ENCODE measurements at places on chromosomes 6 and 20.

DNA sequence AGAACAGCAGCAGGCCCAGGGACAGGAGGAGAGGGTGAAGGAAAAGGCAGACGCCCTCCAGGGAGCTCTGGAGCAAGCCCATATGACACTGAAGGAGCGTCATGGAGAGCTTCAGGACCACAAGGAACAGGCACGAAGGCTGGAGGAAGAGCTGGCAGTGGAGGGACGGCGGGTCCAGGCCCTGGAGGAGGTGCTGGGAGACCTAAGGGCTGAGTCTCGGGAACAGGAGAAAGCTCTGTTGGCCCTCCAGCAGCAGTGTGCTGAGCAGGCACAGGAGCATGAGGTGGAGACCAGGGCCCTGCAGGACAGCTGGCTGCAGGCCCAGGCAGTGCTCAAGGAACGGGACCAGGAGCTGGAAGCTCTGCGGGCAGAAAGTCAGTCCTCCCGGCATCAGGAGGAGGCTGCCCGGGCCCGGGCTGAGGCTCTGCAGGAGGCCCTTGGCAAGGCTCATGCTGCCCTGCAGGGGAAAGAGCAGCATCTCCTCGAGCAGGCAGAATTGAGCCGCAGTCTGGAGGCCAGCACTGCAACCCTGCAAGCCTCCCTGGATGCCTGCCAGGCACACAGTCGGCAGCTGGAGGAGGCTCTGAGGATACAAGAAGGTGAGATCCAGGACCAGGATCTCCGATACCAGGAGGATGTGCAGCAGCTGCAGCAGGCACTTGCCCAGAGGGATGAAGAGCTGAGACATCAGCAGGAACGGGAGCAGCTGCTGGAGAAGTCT lies 25.5 kb downstream of the C20orf173 start:
- DNase-seq: no peak

DNA sequence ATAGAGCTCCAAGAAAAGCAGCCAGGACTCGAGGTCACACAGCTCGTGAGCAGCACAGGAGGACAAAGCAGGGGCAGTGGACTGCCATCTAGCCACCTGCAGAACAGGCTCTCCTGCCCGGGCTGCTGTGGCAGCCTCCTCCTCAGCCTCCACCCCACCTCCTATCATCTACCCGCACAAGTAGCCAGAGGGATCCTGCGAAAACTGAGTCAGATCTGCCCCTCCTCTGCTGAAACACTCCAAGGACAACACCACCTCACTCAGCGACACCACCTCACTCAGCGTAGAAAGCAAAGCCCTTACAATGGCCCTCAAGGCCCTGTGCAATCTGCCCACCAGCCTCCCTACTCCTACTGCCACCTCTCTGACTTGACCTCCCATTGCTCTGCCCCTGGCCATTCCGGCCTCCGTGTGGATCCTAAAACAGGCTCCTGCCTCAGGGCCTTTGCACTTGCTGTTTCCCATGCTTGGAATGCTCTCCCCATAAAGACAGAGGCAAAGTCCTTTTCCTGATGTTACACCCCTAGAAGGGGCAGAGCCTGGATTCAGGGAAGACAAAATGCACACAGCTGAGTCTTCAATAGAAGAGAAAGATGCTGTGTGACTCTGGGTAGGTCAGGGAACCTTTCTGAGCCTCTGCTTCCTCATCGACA lies 19.3 kb downstream of the PREX1 start:
- no peak for DNase-seq

GRCh38 chr20:45323731-45324130 lies 15.6 kb upstream of the MATN4 start:
- no peak for DNase-seq

- no peak for DNase-seq
Measured at GRCh38 chr20:5136096-5136495, 9.3 kb downstream of the CDS2 start.

DNA sequence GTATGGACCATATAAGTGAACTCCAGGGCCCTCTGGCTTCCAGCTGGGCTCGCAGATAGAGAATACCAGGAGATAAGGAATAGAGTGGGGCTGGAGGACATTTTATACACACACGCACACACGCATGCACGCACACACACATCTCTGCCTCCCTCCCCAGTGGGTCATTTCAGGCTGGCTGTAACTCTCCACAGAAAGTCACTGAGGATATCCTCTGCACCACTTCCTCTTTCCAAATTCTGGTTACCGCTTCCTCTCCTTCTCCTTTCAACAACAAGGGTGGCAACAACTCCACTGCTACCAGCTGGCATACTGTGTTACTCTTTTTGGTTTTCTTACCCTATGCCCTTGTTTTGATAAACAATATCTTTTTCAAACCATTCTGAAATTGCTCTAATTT lies 280.2 kb downstream of the COL12A1 start:
- no peak for DNase-seq

DNA sequence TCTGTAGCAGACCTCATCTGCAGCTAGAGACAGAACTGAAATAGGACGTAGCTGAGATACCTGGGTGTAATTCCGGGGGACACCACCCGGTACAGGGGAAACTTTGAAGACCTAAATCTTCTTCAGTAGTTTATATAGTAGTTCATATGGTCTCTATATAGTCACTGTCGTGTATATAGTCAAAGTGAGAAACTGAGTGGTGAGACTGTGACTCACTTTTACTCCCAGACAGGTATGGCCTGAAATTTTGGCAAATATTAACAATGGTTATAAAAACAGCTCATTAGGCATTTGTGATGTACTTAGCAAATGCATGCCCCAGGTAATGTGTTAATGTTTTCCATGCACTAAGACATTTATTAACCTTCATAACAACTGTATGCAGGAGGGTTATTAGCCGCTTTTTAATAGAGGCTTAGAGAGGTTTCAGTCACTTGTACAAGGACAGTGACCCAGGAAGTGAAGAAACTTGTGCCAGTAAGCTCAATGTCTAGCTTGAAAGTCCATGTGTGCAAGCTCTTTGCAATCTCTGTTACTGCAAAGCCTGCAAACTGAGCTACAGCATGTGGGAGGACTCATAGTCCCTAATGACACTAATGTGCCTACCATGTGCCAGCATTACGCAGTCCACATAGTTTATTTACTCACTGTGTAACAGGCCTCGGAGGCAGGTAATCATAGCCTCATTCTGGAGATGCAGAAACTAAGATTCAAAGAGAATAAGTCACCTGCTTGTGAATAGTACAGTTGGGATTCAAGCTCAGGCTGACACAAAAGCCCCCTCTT lies 165.4 kb upstream of the CHD6 start:
- no peak for DNase-seq

DNA sequence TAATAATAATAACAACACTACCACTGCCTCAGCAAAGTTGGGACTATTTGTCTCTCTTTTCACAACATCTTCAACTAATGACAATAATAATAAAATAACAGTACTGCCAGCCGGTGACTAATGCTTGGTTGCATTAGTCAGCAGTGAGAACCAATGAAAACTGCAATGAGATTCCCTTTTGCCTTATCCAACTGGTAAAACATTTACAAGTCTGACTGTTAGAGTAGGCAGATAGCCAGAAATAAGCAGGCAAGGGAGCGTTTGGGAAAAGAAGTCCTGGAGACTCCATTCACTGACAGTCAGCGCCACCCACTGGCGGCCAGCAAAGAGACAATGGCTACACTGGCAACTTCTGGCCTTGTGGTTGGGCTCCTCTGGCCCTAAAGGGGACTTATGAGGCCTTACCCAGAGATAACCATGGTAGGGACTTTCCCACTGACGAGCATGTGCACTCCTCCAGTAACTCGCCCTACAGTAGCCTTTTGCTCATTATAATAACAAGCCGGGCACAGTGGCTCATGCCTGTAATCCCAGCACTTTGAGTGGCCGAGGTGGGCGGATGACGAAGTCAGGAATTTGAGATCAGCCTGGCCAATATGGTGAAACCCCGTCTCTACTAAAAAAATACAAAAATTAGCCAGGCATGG lies 3.4 kb upstream of the NSFL1C start:
- DNase-seq: peak; percentile 98

GRCh38 chr6:1577896-1578745 lies 31.6 kb upstream of the FOXC1 start:
- no peak for DNase-seq

DNA sequence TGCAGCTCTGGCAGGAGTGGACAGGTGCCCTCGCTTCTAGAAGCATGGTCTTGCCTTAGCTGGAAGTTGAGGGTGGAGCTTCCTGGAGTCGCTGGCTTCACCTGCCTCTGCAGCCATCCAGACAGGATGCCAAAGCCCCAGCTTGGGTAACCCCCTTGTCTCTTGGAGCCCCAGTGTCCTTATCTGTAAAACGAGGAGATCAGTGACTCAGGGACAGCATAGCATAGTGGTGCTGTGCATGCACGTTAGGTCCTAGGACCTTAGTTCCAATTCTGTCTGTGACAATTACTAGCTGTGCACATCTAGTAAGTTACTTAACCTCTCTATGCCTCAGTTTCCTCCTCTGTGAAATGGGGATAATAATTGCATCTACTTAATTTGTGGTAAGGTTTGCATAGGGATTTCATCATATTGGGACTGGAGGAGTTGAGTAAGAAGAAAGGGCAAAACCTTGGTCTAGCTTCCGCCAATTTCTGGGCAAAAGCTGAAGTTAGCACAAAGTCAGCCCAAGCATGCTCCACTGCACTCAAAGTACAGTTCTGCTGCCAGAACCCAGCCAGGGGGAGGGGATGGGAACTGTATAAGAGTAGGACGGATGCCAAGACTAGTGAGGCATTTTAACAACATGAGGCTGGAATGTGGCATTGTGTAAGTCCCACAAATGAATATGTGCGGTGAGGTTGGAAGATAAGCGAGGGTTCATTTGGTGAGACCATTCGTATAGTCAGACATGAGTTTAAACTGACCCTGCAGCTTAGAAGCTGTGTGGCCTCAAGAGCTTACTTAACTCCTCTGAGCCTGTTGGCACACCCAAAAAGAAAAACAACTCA lies 24.5 kb downstream of the TOX2 start:
- peak; percentile 100 for DNase-seq

GRCh38 chr6:121826156-121826810 lies 390.8 kb downstream of the GJA1 start:
- DNase-seq: peak; percentile 95

GRCh38 chr20:18197382-18198070 lies 59.9 kb downstream of the KAT14 start:
- DNase-seq: no peak

DNA sequence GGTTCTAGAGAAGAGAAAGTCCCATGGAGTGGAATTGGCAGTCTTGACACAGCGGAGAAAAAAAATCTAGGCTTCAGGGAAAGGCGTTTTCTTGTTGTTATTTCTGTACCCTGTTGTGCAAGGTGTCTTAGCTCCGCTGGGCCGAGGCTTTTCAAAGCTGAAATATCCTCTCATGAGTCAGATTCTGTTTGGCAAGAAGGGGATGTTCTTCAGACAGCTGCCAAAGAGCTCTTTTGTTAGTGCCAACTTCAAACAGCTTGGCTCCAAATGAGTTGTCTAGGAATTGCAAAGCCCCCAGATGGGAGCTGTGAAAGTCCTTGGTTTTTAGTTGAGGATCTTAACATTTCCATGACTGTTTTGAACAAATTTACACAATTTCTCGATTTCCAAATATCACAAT lies 45.6 kb downstream of the LRRN4 start:
- DNase-seq: peak; percentile 99

- no peak for DNase-seq
Measured at GRCh38 chr6:20412682-20413073, 11.0 kb downstream of the E2F3 start.

GRCh38 chr20:32296819-32297420 lies 19.5 kb downstream of the KIF3B start:
- no peak for DNase-seq

DNA sequence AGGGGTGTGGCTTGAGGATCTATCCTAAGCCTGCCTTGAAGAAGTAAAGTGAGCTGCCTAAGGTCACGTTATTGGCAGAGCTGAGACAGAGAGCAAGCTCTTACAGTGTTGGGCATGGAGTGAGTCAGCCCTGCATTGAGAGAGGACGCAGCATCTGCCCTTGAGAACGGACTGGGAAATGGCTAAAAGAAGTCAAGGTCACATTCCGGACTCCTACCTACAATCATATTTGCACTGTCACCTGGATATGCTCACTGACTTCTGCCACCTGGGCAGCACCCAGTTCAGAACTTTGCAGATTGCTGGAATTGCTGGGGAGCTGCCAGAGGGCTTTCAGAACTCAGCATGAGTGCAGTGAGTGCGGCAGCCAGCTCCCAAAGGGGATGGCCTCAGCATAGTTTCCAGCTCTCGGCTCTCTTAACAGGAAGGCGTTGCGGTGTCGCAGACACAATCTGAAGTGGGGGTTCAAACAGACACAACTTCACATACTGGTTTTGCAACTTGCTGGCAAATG lies 199.3 kb upstream of the SGK1 start:
- DNase-seq: peak; percentile 88

- no peak for DNase-seq
Measured at GRCh38 chr6:11925805-11926204, 86.3 kb upstream of the HIVEP1 start.

DNA sequence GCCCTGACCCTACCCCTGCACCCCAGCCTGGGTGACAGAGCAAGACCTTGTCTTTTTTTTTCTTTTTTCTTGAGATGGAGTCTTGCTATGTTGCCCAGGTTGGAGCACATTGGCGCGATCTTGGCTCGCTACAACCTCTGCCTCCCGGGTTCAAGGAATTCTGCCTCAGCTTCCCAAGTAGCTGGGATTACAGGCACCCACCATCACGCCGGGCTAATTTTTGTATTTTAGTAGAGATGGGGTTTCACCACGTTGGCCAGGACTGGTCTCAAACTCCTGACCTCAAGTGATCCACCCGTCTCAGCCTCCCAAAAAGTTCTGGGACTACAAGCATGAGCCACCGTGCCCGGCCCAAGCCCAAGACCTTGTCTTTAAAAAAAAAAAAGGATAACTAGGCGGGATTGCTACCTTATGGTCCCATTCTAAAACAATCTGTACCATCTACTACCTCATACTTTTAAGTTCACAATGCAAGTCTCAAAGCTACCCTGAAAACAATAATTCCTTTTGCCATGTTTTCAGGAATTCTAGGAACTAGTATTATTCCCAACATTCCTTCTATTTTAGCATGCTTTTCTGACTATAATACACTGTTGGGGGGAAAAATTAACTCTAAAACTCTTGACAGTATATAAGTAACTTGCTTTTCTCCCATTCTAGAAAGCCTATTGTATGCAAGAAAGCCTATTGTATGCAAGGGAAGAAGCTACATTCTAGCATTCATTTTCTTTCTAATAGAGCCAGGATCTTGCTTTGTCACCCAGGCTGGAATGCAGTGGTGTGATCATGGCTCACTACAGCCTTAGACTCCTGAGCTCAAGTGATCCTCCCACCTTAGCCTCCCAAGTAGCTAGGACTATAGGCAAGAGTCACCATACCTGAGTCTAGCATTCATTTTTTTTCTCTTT lies 6.6 kb downstream of the TUBB start:
- no peak for DNase-seq

- no peak for DNase-seq
Measured at GRCh38 chr20:58545565-58546415, 30.6 kb upstream of the APCDD1L start.

- no peak for DNase-seq
Measured at GRCh38 chr6:71892641-71893040, 6.3 kb downstream of the RIMS1 start.

GRCh38 chr6:34904990-34905613 lies 16.0 kb downstream of the ANKS1A start:
- DNase-seq: no peak

GRCh38 chr6:167452338-167453081 lies 127.6 kb downstream of the TTLL2 start:
- no peak for DNase-seq
